ENCODE measurements at places on chromosomes 2 and 18. TPM values are rescaled to one million over a fixed set of nuclear protein-coding genes. Genes with fewer than 3 reads are reported as not detected.

DNA sequence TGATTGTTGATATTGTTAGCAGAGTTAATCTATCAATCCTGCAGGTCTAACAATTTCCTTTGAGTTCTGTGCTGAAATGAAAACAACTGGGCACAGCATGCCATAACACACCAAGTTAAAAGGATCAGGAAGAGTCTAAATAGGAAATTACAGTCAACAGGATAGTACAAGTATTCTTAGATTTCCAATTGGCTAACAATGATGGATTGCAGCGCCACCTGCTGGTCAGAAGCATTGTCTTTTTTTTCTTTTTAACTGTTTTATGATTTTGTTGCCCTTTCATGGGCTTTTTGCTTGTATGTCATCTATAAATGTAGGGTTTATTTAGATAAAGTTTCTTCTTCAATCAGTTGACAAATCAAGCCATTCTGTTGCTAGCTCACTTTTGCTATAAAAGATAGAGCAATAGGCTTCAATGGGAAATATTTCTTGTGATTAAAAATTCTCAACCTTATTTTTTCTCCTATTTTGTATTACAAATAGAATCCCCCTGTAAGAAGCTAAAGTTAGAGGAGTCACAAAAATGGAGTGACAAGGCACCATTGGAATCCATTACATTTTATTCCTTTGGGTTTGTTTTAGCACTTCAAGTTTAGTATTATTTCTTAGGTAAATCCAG lies 40.8 kb upstream of the RPRM start:
- DNase-seq = peak; percentile 69
- no peaks in the 10 kb centered on the region for H3K27me3 ChIP-seq
- H3K36me3 ChIP-seq = no peaks in the 10 kb centered on the region
- no peak overlapping the region for H3K27ac ChIP-seq
- H3K4me1 ChIP-seq = no peaks in the 10 kb centered on the region
- H3K4me3 ChIP-seq = no peak overlapping the region

Gene RPL31
- 2,596 TPM for total RNA-seq

Gene ALPP
- not detected for total RNA-seq

DNA sequence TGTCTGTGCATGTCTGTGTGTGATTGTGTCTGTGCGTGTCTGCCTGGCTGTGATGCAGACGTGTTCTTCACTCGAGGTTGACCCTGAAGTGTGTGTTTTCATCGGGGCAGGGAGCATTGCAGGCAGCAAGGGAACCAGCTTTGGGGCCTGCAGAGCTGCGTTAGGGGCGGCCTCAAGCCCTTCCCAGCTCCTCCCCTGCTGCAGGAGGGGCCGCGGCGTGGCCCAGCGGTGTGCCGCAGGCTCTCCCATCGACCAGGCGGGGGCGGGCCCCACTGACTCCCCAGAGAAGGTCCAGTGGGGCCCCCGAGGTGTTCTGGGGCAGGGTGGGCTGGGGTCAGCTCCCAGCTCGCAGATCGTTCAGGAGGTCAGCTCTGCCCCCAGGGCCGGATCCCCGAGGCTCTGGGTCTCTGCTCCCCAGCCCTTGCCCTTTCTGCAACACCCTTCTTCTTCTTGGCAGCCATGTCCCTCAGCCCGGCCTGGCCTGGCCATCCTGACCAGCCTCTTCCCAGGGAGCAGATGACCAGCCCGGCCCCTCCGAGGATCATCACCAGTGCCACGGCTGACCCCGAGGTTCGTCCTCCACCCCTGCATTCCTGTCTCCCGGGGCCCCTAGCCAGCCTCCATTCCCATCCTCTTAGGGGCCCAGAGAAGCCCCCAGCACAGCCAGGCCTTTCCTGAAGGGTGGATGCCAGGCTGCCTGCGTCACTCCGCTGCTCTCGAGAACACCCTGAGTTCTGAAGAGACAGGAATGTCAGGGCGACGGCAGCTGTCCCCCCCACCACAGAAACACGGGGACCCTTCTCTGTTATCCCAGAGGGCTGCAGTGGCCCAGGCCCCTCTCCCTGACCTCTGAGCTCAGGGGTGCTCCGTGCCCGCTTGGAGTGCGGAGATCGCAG lies 11.1 kb upstream of the KLHL30 start:
- no peak overlapping the region for H3K4me3 ChIP-seq
- no peaks in the 10 kb centered on the region for H3K36me3 ChIP-seq
- peak; percentile 37 for DNase-seq
- no peaks in the 10 kb centered on the region for H3K27me3 ChIP-seq
- no peak overlapping the region for H3K27ac ChIP-seq

DNA sequence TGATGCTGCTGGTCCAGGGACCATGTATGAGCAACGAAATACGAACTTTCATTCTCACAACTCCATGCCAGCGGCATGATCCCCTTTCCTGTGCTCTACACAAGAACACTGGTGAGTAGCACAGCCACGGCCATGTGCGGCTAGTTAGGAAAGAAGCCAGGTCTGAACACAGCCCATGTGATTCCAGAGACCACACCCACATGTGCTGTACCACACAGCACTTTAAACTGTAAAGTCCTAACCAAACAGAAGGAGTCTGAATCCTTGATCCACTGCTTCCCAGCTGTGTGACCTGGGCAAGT lies 33.0 kb upstream of the ACAA2 start:
- H3K27ac ChIP-seq = no peak overlapping the region
- H3K36me3 ChIP-seq = no peaks in the 10 kb centered on the region
- peaks cover 30% of the 10 kb centered on the region for H3K4me1 ChIP-seq

DNA sequence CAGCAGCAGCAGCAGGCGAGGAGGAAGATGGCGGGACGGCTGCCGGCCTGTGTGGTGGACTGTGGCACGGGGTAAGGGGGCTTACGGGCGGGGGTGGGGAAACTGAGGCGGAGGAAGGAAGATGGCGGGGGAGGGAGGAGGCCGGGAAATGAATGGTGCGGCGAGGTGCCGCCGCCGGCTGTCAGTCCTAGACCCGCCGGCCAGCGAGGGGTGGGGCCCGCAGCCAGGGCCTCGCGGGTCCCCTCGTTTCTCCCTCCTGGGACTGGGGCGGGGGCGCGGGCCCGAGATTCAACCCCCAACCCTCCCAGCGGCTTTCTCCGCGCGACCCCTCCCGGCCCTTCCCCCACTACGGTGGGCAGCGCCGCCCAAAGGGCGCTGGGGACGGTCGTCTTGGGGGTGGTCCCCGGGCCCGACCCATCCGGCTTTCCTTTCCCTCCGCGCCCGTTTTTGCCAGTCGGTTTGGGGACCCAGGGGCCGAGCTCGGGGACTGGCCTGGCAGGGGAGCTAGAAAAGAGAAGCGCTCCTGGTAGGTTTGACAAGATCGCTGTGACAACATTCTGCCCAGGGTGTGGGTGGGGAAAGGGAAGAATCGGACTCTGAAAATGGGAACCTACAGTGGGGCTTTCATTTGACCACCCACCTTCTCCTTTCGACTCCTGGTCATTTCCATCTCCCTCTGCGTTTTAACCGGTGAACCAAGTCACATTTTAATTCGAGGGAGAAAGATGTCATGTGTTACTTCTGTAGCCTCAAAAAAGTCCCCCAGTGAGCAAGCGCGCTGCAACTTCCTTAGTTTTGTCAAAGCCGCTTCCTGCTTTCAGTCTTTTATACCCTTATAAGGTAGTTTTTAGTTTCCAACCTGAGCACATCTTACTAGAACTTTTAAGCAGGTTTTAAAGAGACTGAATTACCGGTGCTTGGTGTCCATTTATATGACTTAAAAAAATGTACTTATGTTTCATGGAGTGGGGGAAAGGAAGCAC lies 655 bp downstream of the ACTR3 start:
- H3K27me3 ChIP-seq = no peaks in the 10 kb centered on the region
- H3K4me1 ChIP-seq = peaks cover 19% of the 10 kb centered on the region
- H3K4me3 ChIP-seq = peak overlapping the region; percentile 75
- peak overlapping the region; percentile 91 for H3K27ac ChIP-seq
- DNase-seq = peak; percentile 80

- no peaks in the 10 kb centered on the region for H3K27me3 ChIP-seq
- no peak for DNase-seq
These were observed 229.8 kb upstream of the ACVR2A start for GRCh38 chr2:147614979-147615470.

DNA sequence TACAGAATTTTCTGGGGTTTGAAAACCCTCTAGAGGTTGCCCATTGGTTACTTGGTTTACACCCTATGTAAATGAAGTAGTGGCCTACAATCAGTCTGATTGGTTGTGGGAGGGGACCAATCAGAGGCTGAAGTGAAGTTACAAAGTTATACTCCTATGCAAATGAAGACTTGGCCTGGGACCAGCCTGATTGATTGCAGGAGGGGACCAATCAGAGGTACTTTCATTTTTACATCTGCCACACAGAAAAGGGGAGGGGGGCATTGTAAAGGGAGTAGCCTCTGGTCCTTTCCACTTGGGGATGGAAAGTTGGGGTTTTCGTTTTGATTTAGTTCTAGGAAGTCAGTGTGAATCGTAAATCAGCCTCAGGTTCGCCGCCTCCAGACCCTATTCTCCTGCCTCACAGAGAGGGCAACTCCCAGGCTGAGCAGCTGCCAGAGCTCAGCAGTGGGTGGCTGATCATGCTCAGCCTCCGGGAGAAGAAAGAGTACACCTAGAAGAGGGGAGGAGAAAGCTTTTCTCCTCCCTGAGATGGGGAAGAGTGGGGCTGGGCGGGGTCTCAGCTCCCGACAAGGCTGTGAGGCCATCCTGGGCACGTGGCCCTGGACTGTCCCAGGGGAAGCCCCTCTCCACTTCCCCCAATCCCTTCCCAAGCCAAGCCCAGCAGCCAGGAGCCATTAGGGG lies 372.5 kb downstream of the GALR1 start:
- no peaks in the 10 kb centered on the region for H3K27me3 ChIP-seq
- no peaks in the 10 kb centered on the region for H3K4me1 ChIP-seq
- no peaks in the 10 kb centered on the region for H3K36me3 ChIP-seq
- no peak for DNase-seq
- H3K27ac ChIP-seq = no peak overlapping the region

GRCh38 chr2:204449977-204450376 lies 95.3 kb upstream of the PARD3B start:
- no peak for DNase-seq
- H3K4me3 ChIP-seq = no peak overlapping the region
- H3K36me3 ChIP-seq = no peaks in the 10 kb centered on the region
- H3K4me1 ChIP-seq = peaks cover 19% of the 10 kb centered on the region
- H3K27me3 ChIP-seq = no peaks in the 10 kb centered on the region

DNA sequence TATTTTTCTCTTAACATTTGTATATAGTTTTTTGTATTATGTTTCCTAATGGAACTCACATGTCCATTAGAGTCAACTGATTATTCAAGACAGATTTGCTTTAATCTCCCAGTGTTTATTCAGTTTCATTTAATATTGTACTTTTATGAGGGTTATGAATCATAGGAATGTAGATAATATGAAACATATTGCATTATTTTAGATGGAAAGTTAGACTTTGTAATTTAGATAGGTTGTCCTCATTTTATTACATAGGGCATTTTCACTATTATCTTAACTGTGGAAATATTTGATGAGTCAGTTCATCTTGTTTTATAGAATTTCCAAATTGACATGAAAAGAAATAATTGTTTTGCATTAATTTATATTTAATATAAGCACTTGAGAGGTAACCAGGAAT lies 240.8 kb downstream of the PLCL1 start:
- no peaks in the 10 kb centered on the region for H3K27me3 ChIP-seq
- DNase-seq = no peak
- peaks cover 9% of the 10 kb centered on the region for H3K4me1 ChIP-seq
- H3K27ac ChIP-seq = no peak overlapping the region
- no peak overlapping the region for H3K4me3 ChIP-seq
- H3K36me3 ChIP-seq = no peaks in the 10 kb centered on the region

- H3K27ac ChIP-seq = no peak overlapping the region
- H3K4me1 ChIP-seq = peaks cover 64% of the 10 kb centered on the region
- H3K27me3 ChIP-seq = no peaks in the 10 kb centered on the region
- DNase-seq = peak; percentile 57
- no peak overlapping the region for H3K4me3 ChIP-seq
These were observed 8.6 kb downstream of the SH3BP4 start for GRCh38 chr2:234960175-234961088.

DNA sequence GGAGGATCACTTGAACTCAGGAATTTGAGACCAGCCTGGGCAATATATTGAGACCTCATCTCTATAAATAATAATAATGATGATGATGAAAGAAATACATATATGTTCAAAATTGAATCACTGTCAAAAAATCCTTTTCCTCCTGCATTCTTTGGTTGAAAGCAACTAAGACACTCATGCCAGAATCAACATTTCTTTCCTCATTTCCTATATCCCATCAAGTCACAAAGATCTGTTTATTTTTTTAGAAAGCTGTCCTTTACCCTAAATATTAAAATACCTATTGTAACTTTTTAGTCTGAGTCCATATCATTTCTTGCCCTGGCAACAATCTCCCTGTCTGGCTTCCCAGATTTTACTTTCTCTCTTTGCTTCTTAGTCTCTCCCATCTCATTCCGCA lies 31.8 kb upstream of the PPP4R3B start:
- DNase-seq = no peak
- H3K36me3 ChIP-seq = peaks cover 9% of the 10 kb centered on the region
- H3K4me3 ChIP-seq = no peak overlapping the region
- no peak overlapping the region for H3K27ac ChIP-seq
- H3K27me3 ChIP-seq = no peaks in the 10 kb centered on the region

Gene NAT8
- not detected for total RNA-seq

Gene ZBTB7C
- total RNA-seq = 0.15 TPM

GRCh38 chr2:85761946-85762345 lies 8.2 kb downstream of the ATOH8 start:
- no peak overlapping the region for H3K27ac ChIP-seq
- H3K4me1 ChIP-seq = peaks cover 30% of the 10 kb centered on the region
- no peak for DNase-seq
- peaks cover 85% of the 10 kb centered on the region for H3K27me3 ChIP-seq
- H3K4me3 ChIP-seq = no peak overlapping the region

Gene EDAR
- total RNA-seq = not detected

DNA sequence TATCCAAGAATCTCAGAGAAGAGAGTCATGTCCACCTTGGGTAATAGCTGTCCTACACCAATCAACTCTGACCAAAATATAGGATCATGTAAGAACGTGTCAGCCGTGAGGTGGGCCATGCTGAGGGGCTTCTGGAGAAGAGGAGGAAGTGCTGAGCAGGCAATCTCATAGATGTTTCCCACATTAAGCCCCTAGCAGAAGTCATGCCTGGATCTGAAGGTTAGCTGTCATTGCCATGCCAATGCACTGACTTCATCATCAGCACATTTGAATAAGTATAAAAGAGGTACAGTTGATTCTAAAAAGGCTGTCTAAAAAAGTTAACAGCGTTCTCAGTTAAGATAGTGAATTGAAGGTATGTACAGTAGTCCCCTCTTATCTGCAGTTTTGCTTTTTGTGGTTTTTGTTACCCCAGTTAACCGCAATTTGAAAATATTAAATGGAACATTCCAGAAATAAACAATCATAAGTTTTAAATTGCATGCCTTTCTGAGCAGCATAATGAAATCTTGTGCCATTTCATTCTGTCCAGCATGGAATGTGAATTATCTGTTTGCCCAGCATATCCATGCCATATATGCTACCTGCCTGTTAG lies 67.2 kb upstream of the TMEM17 start:
- H3K27me3 ChIP-seq = peaks cover 37% of the 10 kb centered on the region
- no peak for DNase-seq
- H3K4me3 ChIP-seq = no peak overlapping the region

Gene TBR1
- total RNA-seq = 0.09 TPM
